ENCODE measurements at places on chromosomes 7 and 10. TPM values are rescaled to one million over a fixed set of nuclear protein-coding genes. Genes with fewer than 3 reads are reported as not detected.
A peak's percentile ranks its signal among the peaks of the same experiment; 100 is the strongest.

GRCh38 chr10:13496931-13497330, 31.9 kb downstream of the BEND7 start:
- no peaks in the 10 kb centered on the region for H3K27me3 ChIP-seq
- no peak for DNase-seq
- H3K4me1 ChIP-seq: no peaks in the 10 kb centered on the region
- H3K4me3 ChIP-seq: no peak overlapping the region
- H3K27ac ChIP-seq: no peak overlapping the region
- peaks cover 11% of the 10 kb centered on the region for H3K36me3 ChIP-seq

DNA sequence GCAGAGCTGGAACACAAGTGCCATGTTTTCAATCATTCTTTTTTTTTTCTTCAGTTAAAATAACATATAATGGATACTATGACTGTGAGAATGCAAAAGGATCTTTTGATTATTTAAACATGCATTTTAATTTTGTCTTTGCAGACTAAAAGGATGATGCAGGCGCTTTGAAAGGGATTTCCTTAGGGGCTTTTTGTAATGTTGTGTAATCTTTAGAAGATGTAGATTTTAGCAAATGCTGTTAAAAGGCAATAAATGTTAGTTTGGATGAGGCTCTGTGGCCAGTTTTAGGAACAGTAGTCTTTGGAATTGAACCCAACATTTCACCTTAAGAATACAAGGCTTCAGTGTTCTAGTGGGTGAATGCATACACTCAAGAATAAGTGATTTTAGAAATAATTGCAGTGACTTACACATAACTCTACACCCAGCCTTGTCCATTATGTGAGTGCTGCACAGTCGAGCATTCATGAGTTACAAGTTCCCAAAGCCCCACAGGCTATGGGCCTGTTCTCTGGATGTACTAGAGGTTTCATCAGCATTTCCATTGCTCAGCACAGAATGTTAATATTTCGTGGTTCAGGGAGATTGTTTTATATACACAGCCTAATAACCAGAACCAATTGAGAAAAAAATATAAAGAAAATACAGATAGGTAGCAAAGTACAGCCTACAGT, 11.6 kb downstream of the PAPSS2 start:
- DNase-seq: no peak
- H3K27ac ChIP-seq: no peak overlapping the region
- H3K27me3 ChIP-seq: no peaks in the 10 kb centered on the region
- H3K4me1 ChIP-seq: no peaks in the 10 kb centered on the region
- no peaks in the 10 kb centered on the region for H3K36me3 ChIP-seq

DNA sequence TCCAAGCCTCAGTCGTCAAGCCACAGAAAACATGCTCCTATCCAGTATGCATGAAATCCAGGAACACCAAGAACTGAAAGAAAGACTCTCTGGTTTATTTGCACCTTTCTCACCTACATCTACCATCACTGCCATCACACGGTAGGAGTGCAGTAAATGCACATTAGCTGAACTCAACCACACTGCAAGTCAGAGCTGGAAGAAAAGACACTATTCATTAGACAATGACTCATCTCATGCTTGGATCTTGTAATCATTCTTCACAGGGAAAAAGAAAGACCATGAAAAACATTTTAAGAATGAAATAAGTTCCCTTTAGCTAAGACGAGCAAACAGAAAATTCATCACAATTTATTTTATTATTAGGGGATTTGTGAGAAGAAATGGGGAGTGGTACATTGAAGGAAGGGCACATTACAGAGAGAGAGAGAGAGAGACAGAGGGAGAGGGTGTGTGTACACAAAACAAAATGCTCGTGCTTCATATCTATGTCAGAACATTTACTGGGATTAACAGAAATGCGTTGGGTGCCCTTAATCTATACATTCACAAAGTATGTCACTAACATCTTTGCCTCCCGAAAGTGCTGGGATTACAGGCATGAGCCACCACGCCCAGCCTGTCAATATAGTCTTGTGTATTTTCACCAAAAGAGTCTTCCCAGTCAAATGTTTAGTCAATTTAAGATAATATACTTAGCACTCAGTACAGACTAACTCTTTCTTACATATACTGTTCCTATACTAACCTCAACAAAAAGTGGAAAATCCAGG, 324.9 kb downstream of the PARD3 start:
- no peaks in the 10 kb centered on the region for H3K36me3 ChIP-seq
- DNase-seq: no peak
- no peak overlapping the region for H3K27ac ChIP-seq
- no peak overlapping the region for H3K4me3 ChIP-seq
- H3K27me3 ChIP-seq: no peaks in the 10 kb centered on the region
- H3K4me1 ChIP-seq: peaks cover 5% of the 10 kb centered on the region

- no peaks in the 10 kb centered on the region for H3K36me3 ChIP-seq
- no peaks in the 10 kb centered on the region for H3K27me3 ChIP-seq
Measured at GRCh38 chr10:93812659-93813338, 55.1 kb downstream of the LGI1 start.

DNA sequence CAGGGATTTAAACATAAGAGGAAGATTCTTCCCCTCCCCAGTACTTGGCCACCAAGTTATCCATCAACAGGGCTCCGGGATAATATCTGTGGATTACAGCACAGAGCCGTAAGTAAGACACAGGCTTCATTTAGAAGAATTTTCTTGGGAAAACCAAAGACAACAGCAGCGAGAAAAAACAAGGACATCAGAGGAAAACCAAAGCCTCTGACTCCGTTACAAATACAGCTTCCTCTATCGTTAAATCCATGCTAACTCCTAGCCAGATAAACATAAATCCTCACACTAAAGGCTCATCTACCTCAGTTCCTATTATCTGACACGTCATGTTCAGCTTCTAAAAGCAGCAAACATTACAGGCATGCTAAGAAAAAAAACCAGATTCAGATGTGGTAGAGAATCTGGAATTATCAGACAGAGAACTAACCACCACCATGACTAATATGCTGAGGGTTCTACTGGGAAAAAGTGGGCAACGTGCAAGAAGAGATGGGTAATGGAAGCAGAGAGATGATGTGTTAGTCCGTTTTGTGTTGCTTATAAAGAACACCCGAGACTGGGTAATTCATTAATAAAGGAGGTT, 48.4 kb downstream of the BRI3 start:
- no peak for DNase-seq
- H3K4me1 ChIP-seq: no peaks in the 10 kb centered on the region
- H3K27ac ChIP-seq: no peak overlapping the region
- no peaks in the 10 kb centered on the region for H3K27me3 ChIP-seq
- H3K4me3 ChIP-seq: no peak overlapping the region

GRCh38 chr7:129561677-129562359, 49.7 kb upstream of the NRF1 start:
- H3K27ac ChIP-seq: no peak overlapping the region
- H3K4me3 ChIP-seq: no peak overlapping the region
- no peak for DNase-seq
- H3K4me1 ChIP-seq: no peaks in the 10 kb centered on the region
- H3K27me3 ChIP-seq: no peaks in the 10 kb centered on the region

- no peaks in the 10 kb centered on the region for H3K36me3 ChIP-seq
- DNase-seq: no peak
- H3K4me1 ChIP-seq: no peaks in the 10 kb centered on the region
Measured at GRCh38 chr10:28913436-28914237, 236.3 kb downstream of the BAMBI start.

DNA sequence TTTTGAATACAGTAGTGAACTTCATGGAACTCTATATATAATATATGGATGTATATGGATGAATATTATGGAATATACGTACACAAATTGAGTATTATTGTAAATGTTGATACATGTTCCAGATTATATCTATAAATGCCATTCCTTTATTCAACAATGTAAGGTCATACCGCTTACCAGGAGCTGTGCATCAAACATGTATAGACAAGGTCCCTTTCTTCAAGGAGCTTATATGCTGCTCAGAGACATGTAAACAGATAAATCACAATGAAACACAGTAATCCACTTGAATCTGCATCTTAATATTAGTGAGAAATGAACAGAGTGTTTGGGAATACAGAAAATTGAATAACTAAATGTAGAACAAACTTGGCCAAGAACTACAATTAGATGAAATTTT, 898 bp upstream of the SEM1 start:
- peaks cover 12% of the 10 kb centered on the region for H3K4me1 ChIP-seq
- H3K27me3 ChIP-seq: no peaks in the 10 kb centered on the region
- H3K36me3 ChIP-seq: no peaks in the 10 kb centered on the region
- no peak overlapping the region for H3K4me3 ChIP-seq
- DNase-seq: no peak
- no peak overlapping the region for H3K27ac ChIP-seq

- peaks cover 36% of the 10 kb centered on the region for H3K4me1 ChIP-seq
- peak overlapping the region; percentile 47 for H3K27ac ChIP-seq
- H3K4me3 ChIP-seq: no peak overlapping the region
- no peak for DNase-seq
- H3K27me3 ChIP-seq: no peaks in the 10 kb centered on the region
- H3K36me3 ChIP-seq: no peaks in the 10 kb centered on the region
Measured at GRCh38 chr10:24453404-24453830, 244.5 kb downstream of the KIAA1217 start.

- no peaks in the 10 kb centered on the region for H3K4me1 ChIP-seq
- no peak overlapping the region for H3K27ac ChIP-seq
- no peak overlapping the region for H3K4me3 ChIP-seq
- no peaks in the 10 kb centered on the region for H3K36me3 ChIP-seq
- H3K27me3 ChIP-seq: no peaks in the 10 kb centered on the region
- no peak for DNase-seq
Measured at GRCh38 chr7:6074612-6075380, 43.6 kb downstream of the ANKRD61 start.

DNA sequence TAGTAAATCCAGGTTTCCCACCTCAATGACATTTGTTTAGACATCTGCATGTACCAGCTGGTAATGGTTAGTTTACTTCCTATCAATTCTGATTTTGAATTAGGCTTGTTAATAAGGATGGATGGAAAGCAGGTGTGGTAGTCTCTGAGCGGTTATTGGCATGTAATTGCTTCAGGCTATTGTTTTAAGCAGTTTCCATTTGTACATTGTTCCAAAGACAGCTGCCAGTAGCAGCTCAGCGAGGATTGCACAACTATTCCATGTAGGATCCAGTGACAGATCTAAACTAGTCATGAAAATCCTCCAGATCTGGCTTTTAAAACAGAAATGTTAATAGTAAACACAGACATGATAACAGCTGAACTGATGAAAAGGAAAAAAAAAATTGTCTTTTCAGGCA, 436.0 kb upstream of the ADARB2 start:
- H3K4me3 ChIP-seq: no peak overlapping the region
- no peaks in the 10 kb centered on the region for H3K36me3 ChIP-seq
- no peak for DNase-seq
- no peaks in the 10 kb centered on the region for H3K27me3 ChIP-seq
- no peak overlapping the region for H3K27ac ChIP-seq
- H3K4me1 ChIP-seq: no peaks in the 10 kb centered on the region

DNA sequence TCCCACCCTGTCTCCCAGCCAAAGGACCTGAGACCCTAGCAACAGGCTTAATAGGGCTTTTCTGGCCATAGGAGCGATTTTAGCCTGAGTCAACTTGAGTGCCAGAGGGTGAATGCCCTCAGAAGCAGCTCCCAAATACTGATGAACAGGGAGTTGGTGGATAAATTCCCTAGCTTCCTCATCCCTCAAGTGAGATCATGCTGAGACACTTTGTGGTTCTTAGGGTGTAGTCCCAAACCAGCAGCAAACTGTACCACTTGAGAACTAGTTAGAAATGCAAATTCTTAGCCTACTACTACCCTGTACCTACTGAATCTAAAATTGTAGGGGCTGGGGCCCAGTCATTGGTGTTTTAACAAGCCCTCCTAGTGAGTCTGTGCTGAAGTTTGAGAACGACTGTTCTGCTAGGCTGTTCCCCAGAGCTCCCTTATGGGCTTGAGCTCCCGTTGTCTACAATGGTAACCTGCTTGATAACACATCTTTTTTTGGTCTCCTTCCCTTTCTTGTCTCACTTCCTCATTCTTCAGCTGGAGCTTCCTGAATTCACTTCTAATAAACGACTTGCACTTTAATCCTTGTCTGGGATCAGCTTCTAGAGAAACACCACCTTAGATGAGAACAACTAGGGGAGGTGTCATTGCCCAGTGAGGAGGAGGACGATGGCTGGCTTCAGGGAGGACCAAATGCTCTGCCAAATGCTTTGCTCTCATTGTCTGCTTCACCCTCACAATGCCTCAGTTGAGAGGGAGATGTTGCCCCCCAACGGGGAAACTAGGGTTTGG, 18.2 kb upstream of the CDH23 start:
- H3K36me3 ChIP-seq: no peaks in the 10 kb centered on the region
- H3K4me3 ChIP-seq: no peak overlapping the region
- no peaks in the 10 kb centered on the region for H3K27me3 ChIP-seq
- DNase-seq: no peak

DNA sequence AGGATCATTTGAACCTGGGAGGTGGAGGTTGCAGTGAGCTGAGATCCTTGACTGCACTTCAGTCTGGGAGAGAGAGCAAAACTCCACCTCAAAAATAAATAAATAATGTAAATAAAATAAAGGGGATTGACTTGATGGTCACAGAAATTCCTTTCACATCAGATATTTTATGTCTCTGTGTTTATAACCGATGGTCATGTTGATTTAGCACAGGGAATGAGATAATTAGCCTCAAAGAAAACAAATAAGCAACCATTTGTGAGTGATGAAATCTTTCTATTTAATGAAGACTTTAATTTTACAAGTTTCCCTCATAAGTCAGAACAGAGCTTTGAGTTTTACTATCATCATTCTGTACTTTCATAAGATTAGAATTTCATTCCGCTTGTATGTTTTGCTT, 64.8 kb upstream of the NUPR2 start:
- DNase-seq: no peak
- no peaks in the 10 kb centered on the region for H3K4me1 ChIP-seq
- no peaks in the 10 kb centered on the region for H3K36me3 ChIP-seq
- no peaks in the 10 kb centered on the region for H3K27me3 ChIP-seq
- H3K27ac ChIP-seq: no peak overlapping the region

DNA sequence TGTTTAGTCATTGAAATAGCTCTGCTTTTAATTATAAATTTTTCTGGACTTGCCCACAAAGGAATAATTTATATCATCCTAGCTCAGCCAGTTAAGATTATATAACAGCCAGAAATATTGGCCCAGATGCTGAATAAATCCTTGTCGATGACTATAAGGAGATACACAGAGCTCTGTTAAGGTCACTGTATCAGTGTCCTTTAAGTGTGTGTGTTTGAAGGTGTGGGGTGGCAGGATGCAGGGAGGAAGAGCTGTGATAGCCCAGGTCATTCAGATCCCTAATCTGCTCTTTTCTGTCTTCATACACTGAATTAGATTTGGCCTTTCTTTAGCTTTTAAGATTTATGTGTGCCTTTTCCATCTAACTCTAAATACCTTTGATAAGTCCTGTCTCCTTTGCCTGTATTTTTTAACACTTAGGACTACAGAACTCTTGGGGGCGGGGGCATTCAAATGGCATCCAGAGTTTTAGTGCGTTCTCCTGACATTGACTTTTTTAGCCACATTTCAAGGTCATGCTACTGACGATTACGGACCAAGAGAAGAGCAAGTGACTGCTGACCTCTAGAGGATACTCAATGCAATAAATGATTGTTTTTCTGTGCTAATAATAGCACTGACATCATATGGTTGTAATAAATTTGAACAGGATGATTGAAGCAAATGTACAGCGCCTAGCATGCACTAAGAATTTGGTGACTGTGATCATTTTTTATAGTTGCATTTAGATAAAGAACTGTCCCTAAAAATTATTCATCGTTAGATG, 172.3 kb downstream of the CACNB2 start:
- peak overlapping the region; percentile 82 for H3K27ac ChIP-seq
- no peaks in the 10 kb centered on the region for H3K36me3 ChIP-seq
- H3K27me3 ChIP-seq: no peaks in the 10 kb centered on the region
- DNase-seq: no peak
- no peak overlapping the region for H3K4me3 ChIP-seq
- peaks cover 8% of the 10 kb centered on the region for H3K4me1 ChIP-seq

The AGR2 gene
- total RNA-seq: 2.6 TPM

The PLAC9 gene
- total RNA-seq: 52.1 TPM

The IFIT2 gene
- 3.4 TPM for total RNA-seq

The AZGP1 gene
- not detected for total RNA-seq
